ENCODE measurements at places on chromosomes 3 and 15.

- no peak for DNase-seq
These were observed 20.3 kb upstream of the CSPG4 start for GRCh38 chr15:75732809-75733451.

- no peak for DNase-seq
These were observed 7.9 kb downstream of the ALAS1 start for GRCh38 chr3:52205727-52206372.

GRCh38 chr3:61239871-61240270, 11.4 kb downstream of the FHIT start:
- DNase-seq = no peak

- DNase-seq = no peak
These were observed 43.8 kb downstream of the MSL2 start for GRCh38 chr3:136152176-136152843.

GRCh38 chr3:180123928-180124327, 87.2 kb upstream of the PEX5L start:
- DNase-seq = no peak

GRCh38 chr3:39124876-39125840, 17.7 kb downstream of the TTC21A start:
- DNase-seq = no peak

DNA sequence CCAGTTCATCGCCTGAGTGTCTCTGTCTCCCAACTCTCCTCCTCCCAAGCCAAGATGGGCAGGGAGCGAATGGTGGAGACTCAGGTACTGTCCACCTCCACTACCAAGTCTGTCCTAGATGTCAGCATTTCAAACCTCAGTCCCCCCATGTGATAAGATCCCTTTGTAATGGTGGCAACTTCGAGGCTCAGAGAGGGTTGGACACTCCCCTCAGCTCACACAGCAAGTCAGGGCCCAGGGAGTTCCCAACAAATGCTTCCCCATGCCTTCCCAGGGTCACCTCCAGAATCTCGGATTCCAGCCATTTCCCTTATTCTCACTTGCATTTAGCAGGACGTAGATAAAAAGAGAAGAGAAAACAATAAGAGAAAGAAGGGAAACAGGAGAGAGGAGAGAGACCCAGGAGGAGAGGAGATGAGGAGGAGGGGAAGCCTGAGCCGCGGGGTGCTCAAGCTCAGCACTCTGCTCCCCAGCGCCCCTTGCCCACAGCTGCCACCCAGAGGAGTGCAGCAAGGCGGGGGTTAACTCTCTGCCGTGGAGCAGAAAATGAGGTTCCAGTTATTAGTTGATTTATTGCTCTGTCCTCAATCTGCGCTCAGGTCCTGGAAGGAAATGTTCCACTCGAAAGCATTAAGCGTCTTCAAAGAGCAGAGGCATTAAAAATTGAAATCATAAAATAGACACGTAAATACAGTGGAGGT, 84.1 kb upstream of the LINGO1 start:
- no peak for DNase-seq

DNA sequence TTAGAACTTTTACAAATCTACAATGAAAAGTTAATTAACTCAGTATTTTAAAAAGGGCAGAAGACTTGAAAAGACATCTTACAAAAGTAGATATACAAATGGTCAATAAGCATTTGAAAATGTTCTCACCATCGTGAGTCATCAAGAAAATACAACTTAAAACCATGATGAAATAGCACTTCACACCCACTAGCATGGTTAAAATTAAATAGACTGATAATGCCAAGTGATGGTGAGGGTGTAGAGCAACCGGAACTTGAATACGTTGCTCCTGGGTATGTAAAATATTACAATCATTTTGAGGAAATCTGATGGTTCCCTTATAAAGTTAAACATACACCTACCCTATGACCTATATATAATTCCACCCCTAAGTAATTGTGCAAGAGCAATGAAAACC, 319.8 kb upstream of the UMPS start:
- DNase-seq = no peak

DNA sequence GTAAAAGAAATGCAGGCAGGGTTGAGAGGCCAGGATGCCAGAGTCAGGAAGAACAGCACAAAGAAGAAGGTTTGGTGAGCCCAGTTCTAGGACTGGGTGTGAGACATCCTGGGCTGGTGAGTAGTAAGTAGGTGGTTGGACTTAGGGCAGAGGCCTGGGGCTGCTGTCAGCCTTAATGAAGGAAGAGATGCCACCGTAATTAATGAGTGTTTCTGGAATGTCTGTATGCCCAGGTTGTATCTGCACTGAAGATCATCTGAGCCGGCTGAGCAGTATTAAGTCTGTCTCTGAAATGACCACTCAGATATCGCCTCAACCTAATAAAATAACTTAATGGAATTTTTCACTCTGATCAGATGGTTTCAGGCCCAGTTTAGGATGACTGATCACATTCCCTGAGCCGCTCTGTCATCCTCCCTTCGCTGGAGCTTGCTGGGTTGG, 532.9 kb upstream of the IL12A start:
- no peak for DNase-seq

DNA sequence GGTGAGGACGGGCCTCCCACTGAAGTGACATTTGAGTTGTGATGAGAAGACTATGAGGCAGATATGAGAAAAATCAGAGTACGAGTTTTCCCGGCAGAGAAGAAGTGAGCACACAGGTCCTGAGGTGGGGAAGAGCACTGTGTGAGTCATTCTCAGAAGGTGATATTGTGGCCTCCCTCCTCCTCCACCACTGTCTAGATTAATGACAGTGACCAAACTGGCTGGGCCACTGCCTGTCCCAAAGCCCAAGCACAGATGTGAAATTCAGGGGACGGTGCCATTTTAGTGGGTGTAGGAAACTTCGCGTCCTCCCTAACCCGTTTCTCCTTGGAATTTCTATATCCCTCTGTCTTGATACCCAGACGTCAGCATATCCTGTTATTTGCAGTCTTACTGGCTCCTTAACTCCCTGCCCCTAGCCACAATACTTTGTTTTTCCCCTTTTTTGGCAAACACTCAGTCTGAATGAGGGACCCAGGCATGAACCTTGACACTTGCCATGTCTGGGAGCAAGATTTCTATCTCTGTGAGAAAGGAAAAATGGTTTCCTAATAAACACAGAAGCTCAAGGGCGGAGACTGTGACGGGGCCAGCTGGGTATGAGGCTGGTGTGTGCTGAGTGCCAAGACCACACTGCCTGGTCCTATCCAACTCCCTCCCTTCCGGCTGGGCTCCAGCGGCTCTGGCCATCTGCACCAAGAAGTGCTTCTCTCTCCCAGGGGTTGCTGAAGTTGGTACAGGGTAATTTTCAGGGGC, 15.2 kb downstream of the PRICKLE2 start:
- no peak for DNase-seq

GRCh38 chr15:63322541-63322940, 45.1 kb downstream of the APH1B start:
- no peak for DNase-seq

- no peak for DNase-seq
These were observed 29.6 kb downstream of the CHRD start for GRCh38 chr3:184409331-184409926.

GRCh38 chr3:30035935-30036567, 570.4 kb upstream of the TGFBR2 start:
- no peak for DNase-seq

- DNase-seq = no peak
These were observed 31.1 kb downstream of the PSTPIP1 start for GRCh38 chr15:77025941-77026411.

DNA sequence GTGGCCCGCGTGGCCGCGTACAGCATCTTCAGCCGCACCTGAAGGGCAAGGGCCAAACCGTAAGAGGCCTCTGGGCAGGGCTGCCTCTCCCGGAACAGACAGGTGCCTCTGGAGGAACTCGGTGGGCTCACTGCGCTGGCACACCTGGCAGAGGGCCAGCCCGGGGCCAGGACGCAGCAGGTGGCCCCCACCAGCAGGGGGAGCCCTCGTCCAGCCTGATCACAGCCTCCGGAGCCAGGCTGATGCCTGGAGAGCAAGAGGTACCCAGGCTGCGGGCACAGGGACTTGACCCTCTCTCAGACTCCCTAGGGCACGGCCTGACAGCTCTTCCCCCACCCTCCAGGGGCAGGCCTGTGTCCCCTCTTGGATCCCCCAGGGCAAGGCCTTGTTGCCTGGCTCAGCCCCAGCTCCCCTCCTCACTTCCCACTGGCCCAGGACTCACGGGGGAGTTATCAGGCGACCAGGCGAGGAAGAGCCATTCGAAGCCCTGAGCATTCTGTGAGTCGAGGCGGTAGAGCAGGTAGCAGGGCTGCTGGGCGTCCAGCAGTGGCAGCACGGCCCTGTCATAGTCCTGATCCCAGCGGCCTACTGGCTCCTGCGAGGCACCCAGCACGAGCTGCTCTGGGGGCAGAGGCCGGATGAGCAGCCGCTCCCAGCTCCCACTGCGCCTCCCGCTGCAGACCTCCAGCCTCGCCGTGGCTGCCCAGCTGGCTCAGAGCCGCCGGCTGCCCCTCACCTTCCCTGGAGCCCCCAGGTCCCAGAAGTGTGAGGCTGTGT, 6.2 kb upstream of the TLR9 start:
- no peak for DNase-seq

GRCh38 chr3:14331251-14331650, 71.2 kb upstream of the SLC6A6 start:
- no peak for DNase-seq

DNA sequence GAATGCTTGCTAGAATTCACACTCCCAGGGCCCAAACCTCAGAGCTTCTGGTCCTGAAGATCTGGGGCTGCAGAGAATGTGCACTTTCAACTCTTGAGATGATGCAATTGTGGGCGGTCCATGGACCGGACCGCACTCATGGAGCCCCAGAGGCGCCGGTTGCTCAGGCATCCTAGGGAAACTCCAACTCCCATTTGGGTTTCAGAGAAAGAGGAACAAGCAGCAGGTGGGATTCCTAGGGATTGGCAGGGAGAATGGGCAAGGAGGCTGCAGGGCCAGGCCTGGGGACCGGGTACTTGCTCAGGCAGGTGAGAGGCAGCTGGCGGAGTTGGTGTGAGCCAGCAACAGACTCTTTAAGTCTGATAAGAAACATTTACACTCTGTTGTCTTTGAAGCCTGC, 3.5 kb downstream of the NOX5 start:
- no peak for DNase-seq

DNA sequence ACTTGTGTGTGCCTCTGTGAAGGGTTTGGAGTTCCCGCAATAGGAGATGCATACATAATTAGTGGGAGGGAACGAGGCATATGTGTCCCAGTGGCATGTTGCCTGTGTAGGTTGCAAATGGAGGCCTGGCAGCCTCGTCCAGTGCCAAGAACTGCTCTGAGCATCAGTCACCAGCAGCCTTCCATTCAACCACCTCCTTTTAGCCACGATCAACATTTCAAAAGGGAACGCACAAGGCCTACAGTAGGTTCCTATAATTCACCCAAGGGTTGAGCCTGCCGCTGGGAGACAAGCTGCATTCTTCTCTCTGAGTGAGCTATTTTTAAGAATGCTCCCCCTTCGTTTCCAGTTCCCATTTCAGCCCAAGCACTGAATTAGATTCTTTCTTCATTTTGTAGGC, 78.8 kb upstream of the CTNNB1 start:
- DNase-seq = no peak

DNA sequence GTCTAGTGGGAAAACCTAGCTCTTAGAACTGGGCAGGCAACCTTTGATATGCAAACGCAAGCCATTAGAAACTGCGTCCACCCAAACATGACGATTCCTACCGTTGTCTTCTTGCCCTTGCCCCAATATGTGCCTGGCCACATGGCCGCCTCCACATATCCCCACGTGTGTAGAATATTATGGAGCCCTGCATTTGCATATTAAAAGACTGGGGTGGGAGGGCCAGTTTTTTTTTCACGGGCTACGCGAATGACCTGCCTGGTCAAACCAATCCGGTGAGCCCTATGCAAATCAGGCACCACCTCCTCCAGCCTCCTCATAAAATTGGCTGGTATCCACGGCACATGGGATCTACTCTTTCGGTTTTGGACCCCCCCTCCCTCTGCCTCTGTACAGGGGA, 381.0 kb upstream of the RGMA start:
- no peak for DNase-seq

DNA sequence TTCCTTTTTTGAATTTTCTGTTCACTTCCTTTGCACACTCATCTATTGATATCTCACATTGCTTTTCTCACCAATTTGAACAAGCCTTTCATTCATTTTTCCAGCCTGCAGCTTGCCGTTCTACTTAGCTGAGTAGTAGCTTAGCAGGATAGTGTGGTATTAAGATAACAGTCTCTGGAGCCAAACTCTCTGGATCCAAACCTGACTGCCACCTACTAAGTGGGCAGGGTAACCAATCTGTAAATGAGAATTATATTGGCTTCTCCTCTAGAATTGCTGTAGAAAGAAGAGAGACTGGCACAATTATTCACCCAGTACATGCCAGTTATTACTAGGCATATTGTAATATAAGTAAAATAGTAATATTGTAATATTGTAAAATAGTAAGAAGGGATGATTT, 40.5 kb downstream of the AQP9 start:
- DNase-seq = no peak

- DNase-seq = no peak
These were observed 243.5 kb upstream of the SEMA6D start for GRCh38 chr15:47473832-47474231.

All from brain pericyte (primary cell).